ENCODE measurements at places on chromosomes 7 and 10.

DNA sequence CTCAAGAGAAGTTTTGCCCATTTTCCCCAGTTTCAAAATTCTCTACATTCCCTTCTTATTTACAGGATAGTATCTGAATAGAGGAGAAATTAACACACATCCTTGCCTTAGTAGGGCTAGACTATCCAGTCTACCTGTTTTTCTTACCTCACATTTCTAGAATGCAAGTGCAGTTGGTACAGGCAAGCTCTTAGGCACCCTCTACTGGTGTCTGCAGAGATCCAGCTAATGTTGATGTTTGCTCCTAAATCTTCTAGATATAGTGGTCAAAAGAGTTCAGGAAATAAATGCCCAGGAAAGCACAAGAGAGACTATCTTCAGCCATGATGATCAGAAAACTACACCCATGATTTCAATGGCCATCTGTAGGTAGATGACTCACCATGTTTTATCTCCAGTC is 205.3 kb downstream of the HTR7 start:
- no peak for DNase-seq

DNA sequence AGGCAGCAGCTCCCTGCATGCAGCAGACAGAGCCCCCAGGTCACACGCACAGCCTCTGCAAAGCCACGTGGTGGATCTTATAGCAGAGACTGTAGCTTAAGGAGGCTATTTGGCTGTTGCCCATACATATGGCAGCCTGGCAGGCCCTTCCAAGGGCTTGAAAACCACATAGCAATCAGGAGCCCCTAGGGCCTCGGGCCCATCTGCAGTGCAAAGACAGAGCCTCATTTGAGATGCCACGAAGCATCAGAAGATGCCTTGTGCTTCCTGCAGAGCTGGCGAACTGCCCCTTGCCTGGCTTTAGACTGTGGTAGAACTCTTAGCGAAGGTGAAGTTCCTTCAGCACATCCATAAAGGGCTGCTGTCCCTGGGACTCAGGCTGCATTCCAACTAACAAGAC is 309.9 kb downstream of the GRID1 start:
- DNase-seq, result no peak

DNA sequence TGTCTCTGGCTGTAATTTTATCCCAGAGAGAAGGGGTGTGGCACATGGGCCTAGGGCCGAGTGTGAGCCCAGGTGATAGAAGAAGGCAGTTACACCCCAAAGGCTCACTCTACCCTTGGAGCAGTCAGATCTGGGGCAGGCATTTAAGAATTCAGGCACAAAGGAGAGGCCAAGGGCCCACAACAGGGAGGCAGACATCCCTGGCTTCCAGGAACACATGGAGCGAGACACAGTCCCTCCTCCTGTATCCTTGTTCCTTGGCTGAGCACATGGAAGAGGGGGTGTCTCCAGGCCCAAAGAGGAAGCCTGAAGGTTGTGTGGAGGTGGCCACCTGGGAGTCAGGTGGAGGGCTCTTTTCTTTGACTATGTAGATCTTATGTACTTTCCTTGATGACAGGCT is 286.2 kb downstream of the RPS24 start:
- no peak for DNase-seq

- no peak for DNase-seq
Measured at GRCh38 chr7:1041551-1042491, 2.5 kb upstream of the GPR146 start.

GRCh38 chr7:40530292-40530691 is 395.5 kb downstream of the SUGCT start:
- DNase-seq, result no peak

- DNase-seq, result no peak
Measured at GRCh38 chr7:143245123-143245522, 18.1 kb upstream of the GSTK1 start.

- no peak for DNase-seq
Measured at GRCh38 chr10:82144153-82144552, 269.2 kb downstream of the NRG3 start.

DNA sequence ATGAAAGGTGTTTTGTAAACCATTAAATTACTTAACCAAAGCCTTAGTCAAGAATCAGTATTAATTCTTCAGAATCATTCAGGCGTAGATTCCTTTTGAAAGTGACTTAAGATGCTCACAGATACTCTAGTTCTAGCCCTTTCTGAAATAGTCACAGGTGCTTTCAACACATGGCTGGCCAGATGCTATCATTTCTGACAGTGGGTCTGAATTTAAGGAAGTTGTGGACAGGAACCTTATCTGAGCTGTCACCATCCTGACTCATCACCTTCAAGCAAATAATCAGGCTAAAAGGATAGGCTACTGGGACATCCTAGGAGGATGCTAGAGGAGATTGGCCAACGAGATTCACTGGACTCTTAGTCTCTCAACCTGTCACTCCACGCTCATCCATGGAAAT is 501.5 kb downstream of the LRMDA start:
- DNase-seq, result no peak

DNA sequence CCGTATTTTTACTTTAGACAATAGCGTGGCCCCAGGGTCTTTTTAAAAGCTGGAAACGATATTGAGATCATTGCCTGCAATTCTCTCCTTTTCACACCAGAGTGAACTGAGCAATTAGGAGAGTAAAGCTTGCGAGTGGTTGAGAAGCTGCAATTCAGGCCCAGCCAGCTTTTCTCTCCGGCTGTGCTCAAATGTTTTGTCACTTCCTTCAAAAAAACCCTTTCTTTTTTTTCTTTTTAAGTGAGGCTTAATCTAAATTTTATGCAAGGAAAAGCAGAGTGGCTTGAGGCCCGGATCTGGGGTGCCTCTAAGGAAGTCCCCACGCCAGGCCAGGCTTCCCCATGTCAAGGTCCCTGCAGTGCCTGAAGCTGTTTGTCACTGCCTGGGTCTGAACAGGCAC is 433.9 kb downstream of the GLRX3 start:
- DNase-seq, result no peak

DNA sequence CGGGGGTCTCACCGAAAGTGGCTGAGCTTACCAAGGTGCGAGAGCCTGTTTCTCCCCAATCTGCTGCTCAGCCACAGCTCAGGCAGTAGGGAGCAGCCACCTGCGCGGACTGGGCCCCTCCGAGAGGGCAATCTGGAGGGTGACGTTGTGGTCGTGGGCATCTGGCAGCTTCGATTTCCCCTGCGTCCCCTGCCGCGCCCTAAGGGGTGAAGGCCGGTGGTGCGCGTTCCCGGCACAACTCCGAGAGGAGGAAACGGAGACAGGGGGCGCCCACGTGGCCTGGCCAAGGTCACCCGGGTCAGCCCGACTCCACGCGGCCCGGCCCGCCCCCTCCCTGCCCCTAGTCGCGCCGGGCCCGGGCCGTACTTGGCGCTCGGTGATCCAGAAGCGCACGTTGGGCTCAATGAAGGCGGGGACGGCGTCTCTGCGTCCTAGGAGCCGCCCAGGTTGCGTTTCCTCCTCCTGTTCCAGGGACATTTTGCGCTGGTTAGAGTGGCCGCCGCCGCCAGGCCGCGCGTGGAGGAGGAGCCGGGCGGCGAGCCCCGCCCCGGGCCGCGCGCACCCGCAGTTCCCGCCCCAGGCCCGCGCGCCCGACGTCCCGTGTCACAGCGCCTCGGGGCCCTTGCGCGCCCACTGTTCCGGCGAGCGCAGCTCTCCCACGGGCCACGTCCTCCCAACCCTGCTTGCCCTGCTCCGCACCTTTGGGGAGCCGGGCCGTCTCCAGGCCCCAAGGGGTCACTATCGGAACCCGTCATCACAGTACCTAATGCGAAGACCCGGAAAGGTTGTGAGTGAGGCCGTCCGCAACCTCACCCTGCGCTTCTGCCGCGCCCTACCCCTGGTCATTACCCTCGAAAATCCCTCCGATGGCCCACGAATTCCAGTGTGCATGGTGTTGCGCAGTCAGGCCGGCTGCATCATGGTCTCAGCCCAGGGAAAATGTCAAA is at the start of gene SFXN4:
Gene SFXN4, minus strand, starts transcription at position 544 of the 947 bp plus-strand sequence. Its CDS starts 67 bp downstream, at position 477.
- DNase-seq, result peak; percentile 93

- DNase-seq, result no peak
Measured at GRCh38 chr7:7122701-7123281, 59.6 kb upstream of the C1GALT1 start.

GRCh38 chr10:102302611-102303010 is 57.3 kb downstream of the GBF1 start:
- no peak for DNase-seq

- DNase-seq, result no peak
Measured at GRCh38 chr10:34547291-34547690, 267.8 kb downstream of the PARD3 start.

GRCh38 chr10:6487920-6488319 is 92.2 kb downstream of the PRKCQ start:
- DNase-seq, result no peak

- DNase-seq, result no peak
Measured at GRCh38 chr7:5197811-5198210, 7.8 kb downstream of the WIPI2 start.

DNA sequence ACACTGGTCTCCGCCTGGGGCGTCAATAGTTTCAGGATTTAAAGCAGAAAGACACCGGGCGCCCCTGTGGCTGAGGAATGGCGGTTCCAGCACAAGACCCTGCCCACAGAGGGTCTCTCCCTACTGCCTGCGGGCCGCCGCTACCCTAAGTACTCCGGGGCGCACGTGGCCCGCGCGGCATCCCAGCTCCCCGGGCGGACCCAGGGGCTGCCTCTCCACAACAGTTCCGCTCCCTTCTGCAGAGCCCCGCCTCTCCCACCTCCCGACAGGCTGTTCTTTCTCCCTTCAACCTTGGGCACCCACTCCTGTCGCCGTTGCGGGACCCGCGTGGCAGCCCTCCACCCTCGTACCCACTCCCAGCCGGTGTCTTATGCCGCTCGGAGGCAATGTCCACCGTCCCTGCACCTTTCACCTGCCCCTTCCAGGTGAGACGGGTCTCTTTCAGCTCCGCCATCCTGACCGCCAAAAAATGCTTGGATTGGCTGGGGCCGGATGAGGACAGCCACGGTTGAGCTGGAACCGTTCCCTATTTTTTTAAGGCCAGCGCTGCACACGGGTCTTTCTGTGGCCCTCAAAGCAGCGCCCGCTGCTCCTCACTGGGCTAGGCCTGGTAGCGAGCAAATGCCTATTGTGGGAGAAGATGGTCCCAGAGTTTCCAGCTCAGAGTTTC is 1.6 kb upstream of the NKX2-3 start:
- no peak for DNase-seq

DNA sequence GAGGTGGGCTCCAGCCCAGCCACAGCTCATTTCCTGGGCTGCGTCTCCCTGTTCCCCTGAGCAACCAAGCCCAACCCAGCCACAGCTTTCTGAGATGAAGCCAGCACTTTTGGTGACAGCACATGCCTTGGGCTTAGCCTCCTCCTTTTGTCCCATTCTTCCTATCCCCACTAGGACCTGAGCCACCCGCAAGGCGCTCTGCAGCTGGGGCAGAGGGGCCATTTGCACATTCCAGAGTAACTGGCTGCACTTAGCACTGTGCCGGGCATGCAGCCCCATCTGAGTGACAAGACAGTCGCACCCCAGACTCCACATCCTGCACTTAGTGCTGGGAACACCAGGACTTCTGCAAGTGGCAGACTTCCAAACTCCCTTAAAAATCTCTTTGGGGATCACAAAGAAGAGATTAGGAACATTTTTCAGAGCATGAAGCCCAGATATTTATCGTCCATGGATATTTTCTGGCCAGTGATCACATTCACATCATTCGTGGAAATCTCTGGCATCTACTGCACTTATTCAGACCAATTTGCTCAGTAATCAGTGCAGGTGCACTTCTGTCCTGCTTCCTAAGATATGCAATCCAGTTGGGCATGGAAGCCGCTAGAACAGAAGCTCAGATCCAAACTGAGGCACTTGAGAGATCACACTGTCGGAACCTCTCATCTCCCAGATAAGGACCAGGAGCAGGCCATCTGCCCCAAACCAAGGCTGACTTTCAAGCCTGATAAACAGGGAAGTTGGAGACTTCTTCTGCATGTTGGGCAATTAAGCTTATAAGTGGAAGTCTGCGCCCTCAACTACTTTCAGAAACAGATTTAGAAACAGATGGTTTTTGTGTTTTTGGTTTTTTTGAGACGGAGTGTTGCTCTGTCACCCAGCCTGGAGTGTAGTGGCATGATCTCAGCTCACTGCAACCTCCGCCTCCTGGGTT is 26.4 kb downstream of the CHST15 start:
- no peak for DNase-seq

- DNase-seq, result no peak
Measured at GRCh38 chr7:17523813-17524739, 225.6 kb downstream of the AHR start.

- DNase-seq, result no peak
Measured at GRCh38 chr10:122674781-122675180, 24.9 kb downstream of the C10orf120 start.

DNA sequence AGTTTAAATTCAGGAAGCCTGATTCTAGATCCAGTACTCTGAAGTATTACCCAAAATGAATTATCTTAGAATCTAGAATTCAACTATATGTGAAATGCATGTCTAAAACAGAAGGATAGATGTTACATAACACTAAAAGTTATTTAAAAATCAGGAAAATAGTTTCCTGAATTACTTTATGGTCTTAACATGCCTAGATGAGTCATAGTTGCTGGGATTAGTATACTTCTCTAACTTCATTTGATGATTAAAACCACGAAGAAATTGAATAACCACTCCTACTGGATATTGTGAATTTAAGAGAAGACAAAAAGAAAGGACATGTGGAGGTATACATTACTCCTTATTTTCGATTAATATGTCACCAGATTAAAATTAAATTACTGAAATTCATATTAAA is 65.5 kb downstream of the ATAD1 start:
- no peak for DNase-seq

- DNase-seq, result no peak
Measured at GRCh38 chr7:139548302-139549028, 25.0 kb downstream of the CLEC2L start.

GRCh38 chr10:34200355-34200901 is 614.7 kb downstream of the PARD3 start:
- DNase-seq, result no peak

DNA sequence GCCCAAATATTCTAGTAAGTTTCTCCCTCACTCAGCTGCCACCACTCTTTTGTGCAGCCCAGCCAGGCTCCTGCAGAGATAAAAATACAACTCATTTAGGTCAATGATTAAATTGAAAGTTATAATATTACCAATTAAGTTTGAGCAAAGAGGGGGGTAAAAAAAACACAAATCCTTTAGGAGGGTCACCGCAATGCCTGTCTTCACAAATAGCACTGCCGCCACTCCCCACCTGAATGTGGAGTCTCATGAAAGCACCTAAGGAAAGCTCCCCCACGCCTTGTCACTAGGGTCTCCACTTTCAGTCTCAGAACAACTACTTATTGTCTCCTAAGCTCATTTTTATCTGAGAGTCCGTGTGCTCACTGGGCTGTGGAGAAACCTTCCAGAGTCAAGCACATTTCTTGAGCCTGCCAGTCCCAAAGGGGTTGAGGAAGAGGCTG is 148.7 kb downstream of the FGFR2 start:
- DNase-seq, result no peak

All from activated effector memory CD4-positive, alpha-beta T cell treated with anti-CD3 and anti-CD28 coated beads, Interleukin-2, amount 50 U/mL, for 16 hours (primary cell).